ENCODE measurements at places on chromosomes 7 and 10.
A peak's percentile ranks its signal among the peaks of the same experiment; 100 is the strongest.

- no peak for DNase-seq
These were observed 31.0 kb upstream of the ZEB1 start for GRCh38 chr10:31288001-31288400.

DNA sequence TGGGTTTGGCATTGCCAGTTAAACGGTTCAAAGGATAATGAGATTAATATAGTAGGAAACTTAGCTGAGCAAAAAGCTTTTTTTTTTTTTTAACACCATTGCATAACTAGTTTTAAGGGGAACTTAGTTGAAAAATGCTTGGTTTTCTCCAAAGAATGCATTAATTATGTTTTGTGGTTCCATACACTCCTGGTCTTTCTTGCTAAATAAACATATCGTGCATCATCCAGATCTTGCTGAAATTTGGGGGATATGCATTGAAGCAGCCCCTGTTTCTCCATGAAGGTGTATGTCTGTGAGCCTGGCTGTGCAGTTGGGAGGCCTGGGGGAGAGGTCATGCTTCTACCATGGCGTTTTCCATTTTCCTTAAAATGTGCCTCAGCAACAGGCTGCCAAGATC is 558.2 kb upstream of the GALNT17 start:
- no peak for DNase-seq

GRCh38 chr10:7449063-7449695 is 38.3 kb upstream of the SFMBT2 start:
- DNase-seq, result no peak

DNA sequence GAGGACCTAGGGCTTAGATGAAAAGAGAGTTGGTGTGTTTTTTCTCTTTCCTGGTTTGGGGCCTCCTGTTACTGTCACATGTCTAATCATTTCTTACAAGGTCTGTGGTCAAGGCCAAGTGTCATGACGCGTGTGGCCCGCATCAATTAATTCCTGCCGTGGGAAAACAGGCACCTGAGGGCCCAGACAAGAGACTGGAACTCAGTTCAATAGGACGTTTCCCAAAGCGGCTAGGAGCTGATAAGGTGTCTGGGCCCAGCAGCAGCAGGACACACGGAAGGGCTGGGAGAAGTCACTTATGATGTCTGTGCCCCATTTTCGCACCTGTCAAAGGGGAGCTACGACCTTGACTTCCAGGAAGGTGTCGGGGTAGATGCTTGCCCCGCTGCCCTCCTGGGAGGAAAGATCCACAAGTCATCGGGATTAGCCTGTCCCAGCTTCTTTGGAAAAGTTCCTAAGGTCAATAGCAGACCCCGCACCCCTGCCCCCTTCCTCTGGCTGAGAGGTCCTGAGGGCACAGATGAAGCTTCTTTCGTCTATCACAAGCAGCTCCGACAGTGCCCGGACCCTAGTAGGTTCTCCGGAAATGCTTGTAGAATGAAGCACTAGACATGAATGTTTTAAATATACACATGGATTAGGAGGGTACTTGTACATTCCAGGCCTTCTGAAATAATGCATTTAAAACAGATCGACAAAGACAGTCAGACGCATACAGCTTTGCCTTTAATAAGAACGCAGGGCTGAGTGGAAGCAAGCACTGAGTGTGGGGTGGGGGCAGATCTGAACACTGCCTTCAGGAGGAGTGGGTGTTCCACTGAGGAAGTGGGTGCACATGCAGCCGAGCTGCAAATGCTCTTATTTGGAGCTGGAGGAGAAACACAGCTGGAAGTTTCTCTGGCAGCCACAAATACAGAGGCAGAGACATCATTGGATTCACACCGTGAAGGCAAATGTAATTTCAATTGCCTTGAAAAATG is 237.5 kb upstream of the GRB10 start:
- no peak for DNase-seq

GRCh38 chr7:17546592-17546991 is 248.1 kb downstream of the AHR start:
- no peak for DNase-seq

DNA sequence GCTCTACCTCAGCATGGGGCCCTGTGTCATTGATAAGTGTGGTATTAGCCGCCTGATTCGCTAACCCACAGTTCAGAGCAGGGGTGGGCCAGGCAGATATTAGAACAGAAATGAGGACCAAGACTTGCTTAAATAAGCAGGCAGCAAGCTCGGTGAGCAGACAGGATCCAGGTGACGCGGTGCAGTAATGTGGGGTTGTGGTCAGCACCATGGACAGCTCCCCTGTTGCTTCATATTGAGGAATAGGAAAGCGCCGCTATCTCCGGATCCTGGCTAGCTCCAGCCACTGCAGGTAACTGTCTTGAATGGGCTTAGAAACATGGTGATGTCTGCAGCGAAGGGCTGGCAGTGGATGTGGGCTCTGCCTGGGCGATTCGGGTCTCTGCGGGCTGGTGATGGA is 51.3 kb upstream of the GPR26 start:
- peak; percentile 38 for DNase-seq

- DNase-seq, result no peak
These were observed 54.8 kb downstream of the MINDY3 start for GRCh38 chr10:15805395-15806058.

GRCh38 chr10:15374566-15374965 is 3.5 kb upstream of the FAM171A1 start:
- DNase-seq, result no peak

DNA sequence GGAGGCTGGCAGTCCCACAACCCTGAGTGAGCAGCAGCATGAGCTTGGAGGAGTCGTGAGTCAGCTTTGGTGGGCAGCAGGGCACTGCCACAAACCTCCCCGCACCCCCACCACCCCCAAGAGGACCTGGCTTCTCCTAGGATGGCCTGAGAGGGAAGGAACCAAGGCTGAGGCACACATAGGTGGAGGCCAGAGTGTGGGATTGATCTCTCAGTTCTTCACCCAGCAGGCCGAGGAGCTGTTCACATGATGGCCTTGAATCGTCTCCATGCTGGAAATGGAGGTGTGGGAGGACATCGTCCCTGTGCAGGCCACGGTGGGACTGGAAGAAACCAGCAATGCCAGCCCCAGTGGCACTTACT is 17.4 kb upstream of the GDF10 start:
- no peak for DNase-seq

DNA sequence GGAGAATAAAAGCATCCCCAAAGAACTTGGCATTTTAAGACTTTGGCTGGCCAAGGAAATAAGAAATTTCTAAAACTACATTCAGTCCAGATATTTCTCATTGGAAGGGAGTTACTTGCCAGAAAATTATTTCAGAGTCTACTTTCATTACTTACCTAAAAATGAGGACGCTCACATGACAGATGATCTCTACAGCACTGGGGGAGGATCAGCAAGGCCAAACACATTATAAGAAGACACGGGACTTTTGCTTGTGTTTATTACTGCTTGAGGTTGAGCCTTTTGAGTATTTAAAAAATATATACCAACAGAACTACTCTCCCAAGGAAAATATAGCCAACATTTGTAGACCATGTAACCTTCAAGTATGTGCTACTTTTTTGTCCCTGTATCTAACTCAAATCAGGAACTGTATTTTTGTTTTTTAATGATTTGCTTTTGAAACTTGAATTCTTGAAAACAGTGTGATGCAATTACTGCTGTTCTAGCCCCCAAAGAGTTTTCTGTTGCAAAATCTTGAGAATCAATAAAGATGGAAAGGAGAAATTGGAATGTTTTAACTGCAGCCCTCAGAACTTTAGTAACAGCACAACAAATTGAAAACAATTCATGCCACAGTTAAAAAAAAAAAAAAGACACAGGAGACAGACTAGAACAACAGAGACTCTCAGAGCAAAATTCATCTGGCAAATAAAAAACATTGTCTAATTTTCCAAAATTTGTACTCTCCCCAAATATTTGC is 128.1 kb downstream of the ZNF438 start:
- DNase-seq, result no peak

DNA sequence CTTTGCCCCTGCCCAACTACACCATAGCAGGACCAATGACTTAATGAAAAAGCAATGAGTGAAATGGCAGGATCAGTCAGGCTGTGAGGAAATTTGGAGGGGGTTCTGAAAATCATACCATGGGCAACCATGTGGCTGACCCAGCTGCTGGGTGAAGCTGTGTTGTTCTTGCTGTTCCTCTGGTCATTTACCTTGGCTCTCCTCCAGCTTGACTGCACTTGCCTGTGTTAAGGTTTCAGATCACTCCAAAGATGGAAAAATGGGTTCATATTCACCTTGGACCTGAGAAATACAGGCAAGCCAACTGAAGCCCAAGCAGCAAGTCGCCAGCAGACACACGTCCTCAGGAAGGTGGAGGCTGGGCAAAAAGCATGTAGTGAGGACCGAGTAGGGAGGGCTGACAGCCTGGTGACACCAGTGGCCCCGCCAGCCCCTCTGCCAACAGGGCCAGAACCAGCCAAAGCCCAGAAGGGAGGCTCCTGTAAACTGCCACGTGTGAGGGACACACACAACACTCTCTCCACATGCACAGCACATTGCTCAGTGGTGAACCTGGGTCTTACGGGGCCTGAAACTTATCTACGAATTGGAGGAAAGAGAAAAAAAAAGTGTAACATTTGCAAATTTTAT is 40.1 kb downstream of the PARP12 start:
- DNase-seq, result no peak

DNA sequence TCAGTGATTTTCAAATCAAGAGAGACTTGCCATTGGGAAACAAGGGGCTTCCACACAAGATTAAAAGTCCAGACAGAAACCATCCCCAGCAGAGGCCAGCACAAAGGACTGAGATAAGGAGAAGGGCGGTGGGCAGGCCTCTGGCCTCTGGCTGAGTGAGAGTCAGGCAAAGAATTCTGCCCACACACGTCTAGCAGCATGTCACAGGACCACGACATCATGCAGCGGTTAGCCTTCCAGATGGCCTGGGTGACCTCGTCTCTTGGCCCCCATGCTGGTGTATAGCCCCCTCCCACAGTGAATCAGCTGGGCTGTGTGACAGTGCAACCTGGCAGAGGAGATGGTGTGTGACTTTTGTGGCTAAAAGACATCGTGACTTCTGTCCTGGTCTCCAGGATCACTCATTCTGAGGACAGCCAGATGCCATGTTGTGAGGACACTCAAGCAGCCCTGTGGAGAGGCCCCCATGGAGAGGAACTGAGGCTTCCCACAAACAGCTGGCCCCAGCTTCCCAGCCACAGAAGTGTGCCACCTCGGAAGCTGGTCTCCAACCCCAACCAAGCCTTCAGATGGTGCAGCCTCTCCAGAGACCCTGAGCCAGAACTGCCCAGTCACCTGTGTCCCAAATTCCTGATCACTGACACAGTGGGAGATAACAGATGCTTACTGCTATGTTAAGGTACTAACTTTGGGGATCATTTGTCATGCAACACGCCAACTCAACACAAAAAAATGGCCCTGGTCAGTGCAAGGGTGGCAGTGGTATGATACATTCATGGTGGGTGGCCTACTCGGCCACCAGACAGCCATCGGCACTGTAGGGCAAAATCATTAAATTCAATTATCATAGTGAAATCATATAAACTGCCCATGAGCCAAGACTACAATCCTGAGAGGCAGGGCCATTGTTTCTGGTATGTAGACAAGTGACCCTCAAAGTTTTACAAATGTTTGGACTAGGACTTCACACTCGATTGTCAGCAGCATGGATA is 73.2 kb downstream of the TNS3 start:
- DNase-seq, result no peak

DNA sequence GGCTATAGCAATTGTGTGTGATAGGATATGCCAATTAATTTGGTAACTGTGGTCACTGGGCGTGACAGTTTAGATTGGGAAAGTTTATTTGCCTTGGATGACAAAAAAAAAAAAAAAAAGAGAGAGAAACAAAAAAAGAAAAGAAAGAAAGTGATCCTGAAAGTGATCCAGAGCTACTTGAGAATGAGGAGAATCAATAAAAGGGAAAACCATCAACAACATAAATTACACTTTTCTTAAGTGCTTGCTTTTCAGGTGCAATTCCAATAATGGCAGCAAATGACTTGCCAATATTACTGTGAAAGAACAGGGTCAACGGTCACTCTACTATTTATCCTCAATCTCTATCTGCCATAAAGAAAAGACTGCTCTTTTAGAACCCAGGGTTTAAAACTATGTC is 191.8 kb upstream of the SEMA3C start:
- no peak for DNase-seq

DNA sequence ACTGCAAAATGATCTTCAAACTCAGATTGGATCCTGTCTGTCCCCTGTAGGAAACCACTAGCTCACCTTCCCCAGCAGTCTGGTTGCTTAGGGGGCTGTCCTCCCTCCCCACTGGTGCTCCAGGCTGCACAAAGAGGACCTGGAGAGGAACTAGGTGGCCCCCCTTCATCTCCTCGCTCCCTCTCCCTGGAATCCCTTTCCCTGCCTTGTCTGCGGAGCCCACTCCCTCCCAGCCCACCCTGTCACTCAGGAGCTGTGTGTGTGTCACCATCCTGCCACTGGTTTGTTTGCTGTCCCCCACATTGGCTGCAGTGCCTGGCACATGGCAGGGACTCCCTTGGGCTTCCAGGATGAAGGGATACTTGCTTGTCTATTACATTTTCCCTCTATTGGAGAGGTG is 35.5 kb upstream of the ZMIZ2 start:
- no peak for DNase-seq

DNA sequence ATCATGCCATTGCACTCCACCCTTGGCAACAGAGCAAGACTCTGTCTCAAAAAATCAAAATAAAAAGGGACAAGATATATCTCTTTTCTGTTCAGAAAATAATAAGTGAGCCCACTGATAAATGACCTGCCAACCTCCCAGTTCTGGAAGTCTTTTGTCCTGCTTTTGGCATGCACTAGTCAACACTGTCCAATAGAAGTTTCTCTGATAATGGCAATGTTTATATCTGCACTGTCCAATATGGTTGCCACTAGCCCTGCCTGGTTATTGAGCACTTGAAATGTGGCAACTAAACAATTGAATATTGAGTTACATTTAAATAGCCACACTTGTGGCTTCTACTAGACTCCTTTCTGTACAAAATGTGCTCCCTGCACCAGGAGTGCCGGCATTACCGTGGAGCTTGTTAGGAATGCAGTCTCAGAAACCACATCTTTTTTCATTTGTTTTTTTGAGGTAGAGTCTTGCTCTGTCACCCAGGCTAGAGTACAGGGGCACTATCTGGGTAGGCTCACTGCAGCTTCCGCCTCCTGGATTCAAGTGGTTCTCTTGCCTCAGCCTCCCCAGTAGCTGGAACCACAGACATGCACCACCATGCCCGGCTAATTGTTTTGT is 229.7 kb downstream of the CACNB2 start:
- no peak for DNase-seq

GRCh38 chr7:94877731-94878670 is 29.4 kb upstream of the PPP1R9A start:
- no peak for DNase-seq

DNA sequence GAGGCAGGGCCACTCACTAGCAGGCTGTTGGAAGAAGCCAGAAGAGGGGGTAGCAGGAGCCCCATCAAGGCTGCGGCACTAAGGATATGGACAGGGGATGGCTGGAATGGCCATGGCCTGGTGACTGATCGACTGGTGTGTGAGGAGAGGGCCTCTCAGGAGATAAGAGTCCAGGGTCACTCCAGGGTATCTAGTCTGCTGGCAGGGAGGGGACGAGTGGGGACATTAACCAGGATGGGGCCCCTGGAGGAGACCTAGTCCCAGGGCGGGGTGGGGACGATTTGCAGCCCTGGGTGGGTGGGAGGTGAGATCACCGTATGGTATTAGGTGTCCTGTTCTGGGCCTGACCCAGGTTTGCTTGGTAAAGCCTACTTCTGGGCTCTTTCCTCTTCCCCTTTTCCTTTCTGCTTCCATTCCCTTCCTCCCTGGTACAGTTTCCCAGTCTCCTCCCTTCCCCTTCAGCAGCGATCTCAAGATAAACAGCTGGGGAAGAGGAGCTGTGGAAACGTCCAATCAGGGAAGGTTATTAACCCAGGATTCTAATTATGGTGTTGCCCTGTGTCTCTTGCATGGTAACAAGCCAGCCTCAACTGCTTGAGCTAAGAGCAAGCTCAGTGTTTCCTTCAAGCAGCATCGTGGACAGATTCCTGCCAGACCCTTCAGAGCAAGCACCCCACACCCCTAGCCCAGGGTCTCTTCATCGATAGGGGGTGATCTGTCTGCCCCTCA is 233.2 kb downstream of the RPS24 start:
- no peak for DNase-seq
